ENCODE measurements at places on chromosomes 1 and 21.

GRCh38 chr1:104387716-104388508, 638.2 kb downstream of the AMY1C start:
- DNase-seq = no peak

DNA sequence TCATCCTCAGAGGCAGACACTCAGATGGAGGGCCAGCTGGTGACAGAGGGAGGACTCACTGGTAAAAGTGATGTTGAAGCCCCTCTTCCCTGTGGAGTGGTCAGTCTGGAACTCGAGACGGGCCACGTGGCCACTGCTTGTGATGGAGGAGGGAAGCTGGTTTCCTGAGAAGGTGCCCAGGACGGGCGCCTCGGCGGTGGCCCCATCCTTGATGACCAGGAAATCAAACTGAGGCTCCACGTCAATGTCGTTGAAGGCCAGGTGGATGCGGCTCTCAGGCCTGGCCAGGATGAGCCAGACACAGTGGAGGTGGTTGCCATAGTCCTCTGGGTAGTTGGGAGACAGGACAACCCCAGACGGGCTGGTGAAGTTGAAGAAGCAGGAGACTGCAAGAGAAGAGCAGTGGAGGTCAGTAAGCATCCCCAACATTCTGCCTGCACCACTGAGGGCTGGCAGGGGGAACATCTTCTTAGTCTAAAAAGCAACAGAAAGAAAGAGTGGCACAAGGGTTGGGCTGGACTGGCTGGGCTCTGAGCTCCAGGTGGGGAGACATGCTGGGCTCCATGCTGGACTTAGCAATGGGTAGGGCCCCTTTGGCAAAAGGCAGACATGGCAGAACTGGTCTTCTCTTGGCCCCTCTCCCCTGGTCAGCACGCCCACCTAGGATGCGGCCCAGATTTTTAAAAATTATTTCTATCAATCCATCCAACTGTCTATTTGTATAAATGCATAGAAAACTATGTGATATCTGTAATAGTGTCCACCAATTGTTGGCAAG, 120.5 kb upstream of the HMGB4 start:
- no peak for DNase-seq

GRCh38 chr1:216095400-216095799, 327.8 kb downstream of the USH2A start:
- no peak for DNase-seq

GRCh38 chr1:156245451-156246232, 2.2 kb downstream of the PAQR6 start:
- DNase-seq = no peak

- no peak for DNase-seq
Observed at GRCh38 chr1:6359216-6360116, 34.1 kb downstream of the ACOT7 start.

DNA sequence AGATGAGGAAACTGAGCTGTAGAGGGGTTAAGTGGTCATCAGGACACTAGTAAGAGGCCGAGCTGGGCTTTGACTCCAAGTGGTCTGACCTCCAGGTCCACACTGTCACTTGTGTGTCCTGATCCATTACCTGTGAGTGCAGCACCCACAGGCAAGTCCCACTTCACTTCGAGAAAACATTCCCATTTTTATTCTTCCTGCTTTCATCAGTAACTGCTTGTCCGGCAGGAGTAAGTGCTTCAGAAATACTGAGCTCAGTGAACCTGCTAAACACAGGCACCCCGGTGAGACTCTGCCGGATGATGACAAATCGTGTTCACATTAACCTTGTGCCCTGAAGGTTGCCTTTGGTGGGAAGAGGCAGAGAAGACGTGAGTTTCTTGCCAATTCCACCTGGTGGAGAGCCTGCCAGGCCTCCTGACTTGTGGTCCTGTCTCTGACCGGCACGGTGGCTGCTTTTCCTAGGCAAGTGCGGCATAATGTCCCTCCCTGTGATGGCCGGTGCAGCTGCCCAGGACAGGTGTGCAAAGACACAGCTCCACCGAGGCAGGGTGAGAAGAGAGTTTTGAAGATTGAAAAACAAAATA, 29.4 kb downstream of the ZBTB18 start:
- no peak for DNase-seq

DNA sequence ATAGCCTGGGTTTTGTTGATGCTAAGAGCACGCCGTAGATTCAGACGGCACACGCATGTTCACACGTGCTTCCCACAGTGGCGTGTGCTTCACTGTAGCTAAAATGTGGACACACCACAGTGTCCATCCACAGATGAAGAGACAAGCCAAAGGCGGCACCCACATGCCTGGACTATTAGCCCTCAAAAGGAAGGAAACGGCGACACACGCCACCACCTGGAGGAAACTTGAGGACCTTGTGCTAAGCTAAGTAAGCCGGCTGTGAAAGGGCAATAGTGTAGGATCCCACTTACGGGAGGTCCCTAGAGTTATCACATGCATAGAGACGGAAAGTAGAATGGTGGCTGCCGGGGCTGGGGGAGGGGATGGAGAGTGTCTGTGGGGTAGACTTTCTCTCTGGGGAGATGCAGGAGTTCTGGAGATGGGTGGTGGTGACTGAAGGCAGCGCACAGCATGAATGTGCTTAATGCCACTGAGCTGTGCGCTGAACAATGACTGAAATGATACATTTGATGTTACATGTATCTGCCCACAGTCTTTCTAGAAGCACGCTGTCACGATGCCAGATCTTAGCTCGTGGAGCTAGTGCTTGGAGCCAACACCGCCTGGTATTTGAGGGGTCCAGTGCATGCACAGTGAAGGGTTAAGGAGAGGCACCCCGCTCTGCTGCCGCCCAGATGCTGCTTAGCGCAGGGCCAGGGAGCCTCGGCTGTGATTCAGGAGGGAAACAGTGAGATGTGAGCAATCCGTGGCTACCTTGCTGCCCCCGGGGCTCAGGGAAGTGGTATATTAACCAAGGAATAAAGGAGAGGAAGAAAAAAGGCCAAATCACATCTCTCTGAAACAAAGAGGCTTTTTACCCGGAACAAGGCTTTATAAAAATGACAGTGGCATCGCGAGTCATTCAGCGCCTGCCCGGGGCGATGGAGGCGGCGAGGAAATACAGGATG, 103.7 kb downstream of the PRDM16 start:
- DNase-seq = no peak

GRCh38 chr1:113178106-113178505, 105.1 kb downstream of the LRIG2 start:
- DNase-seq = no peak

DNA sequence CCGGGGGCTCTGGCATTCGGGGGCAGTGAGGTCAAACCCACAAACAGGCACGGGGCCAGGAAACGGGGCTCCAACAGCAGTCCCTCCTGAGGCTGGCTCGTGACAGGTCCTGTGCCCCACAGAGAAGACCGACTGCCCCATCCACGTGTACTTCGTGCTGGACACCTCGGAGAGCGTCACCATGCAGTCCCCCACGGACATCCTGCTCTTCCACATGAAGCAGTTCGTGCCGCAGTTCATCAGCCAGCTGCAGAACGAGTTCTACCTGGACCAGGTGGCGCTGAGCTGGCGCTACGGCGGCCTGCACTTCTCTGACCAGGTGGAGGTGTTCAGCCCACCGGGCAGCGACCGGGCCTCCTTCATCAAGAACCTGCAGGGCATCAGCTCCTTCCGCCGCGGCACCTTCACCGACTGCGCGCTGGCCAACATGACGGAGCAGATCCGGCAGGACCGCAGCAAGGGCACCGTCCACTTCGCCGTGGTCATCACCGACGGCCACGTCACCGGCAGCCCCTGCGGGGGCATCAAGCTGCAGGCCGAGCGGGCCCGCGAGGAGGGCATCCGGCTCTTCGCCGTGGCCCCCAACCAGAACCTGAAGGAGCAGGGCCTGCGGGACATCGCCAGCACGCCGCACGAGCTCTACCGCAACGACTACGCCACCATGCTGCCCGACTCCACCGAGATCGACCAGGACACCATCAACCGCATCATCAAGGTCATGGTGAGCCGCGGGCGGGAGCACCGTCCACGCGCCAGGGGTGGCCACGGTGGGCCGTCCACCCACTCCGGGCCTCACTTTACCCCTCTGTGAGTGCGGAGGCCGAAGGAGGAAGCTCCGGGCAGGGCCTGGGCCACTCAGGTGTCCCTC, 14.2 kb downstream of the COL6A2 start:
- no peak for DNase-seq

- no peak for DNase-seq
Observed at GRCh38 chr1:175466556-175466955, 274.0 kb upstream of the KIAA0040 start.

- no peak for DNase-seq
Observed at GRCh38 chr1:240906477-240906876, 294.5 kb upstream of the GREM2 start.

DNA sequence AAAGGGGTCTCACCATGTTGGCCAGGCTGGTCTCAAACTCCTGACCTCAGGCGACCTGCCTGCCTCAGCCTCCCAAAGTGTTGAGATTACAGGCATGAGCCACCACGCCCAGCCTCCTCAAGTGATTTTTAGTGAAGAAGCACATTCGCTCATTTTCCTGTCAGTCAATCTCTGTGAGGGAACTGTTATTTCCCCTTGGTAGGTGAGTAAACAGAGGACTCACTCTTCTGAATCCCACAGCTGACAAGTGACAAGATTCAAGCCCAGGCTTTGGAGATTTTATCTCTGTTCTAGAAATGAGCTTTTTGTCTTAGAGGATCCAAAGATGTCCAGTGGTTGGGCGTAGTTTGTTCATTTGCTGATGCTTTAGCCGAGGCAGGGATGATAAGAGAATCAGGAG, 43.9 kb upstream of the TACSTD2 start:
- DNase-seq = no peak

DNA sequence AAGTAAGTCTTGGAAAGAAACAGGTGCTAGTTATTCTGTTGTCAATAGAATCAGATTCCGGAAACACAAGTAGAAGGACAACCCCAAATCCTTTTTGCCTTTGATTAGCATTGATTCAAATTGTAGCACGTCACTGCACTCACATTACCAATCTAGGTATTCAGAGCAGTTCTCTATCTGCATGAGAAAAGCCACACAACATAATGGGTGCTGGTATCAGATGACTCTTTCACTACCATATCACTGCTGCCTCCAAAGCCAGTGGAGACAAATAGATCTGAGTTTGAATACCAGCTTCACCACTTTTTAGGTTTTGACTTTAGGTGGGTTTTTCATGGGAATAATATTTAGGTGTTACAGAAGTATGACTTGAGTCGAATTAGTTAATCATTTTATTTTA, 38.9 kb downstream of the RTCA start:
- DNase-seq = no peak

- DNase-seq = no peak
Observed at GRCh38 chr1:47021070-47021469, 2.4 kb upstream of the CYP4X1 start.

DNA sequence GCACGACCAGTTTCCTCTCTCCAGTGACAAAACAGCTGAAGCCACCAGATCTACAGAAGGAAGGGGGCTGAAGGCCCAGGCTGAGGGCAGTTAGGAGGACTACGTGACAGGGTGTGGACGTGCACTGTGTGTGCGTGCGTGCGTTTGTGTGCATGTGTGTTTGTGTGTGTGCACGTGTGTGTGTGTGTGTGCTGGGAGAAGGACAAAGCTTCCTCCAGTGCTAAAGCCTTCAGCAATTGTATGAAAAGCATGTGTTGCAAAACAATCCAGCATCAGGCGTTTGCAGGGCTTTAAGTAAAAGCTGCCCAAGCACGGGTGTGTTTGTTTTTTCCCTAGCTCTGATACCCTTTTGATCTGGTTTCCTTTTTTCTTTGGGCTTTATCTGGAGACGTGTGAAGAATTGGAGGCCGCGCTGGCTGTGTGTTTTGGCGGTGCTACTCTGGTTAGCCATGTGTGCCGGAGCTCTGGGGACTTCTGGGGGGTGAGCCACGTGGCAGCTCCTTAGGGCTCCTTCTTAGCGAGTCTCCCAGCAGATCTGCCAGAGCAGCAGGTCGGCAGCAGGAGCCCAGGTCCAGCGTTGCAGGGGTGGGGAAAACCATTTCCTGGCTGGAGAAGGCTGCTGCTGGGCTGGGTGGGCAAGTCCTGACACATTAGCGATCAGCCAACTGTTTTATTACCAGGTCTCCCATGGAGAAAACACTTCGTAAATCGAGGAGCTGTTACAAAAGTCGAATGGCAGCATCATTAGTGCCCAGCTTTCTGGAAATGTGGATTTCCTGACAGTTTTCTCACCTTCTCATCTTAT, 73.4 kb downstream of the UCK2 start:
- no peak for DNase-seq

DNA sequence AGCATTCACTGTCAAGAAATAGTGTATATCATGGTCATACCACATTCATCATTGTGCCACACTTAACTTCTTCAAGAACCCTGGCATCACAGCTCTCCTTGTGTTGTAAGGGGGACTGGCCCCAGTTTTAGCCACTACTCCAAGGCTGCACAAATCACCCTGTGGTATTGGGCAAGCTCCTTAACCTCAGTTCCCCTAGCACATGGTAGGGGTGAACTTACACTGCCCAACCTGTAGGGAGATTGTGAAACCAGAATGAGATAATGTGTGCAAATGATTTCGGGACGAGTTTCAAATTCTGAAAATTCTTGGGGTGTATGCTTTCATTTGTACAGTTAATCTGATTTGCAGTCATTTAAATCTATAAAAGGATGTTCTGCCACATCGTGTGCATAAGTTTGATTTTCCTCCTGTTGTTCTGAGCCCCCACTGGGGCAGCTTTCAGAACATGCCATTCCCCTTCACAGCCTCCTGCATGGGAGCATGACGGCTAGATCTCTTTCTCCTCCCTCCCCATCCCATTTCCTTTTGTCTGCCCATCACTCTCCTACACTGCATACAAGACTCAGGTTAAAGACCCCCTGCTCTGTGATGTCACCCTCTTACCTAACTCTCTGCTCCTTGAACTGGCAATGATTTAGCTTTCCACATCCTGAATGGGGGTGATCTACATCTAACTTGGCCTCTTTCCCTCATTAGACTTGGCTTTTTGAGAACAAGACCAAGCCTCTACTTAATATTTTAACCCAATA, 290.3 kb downstream of the CHRM3 start:
- no peak for DNase-seq

DNA sequence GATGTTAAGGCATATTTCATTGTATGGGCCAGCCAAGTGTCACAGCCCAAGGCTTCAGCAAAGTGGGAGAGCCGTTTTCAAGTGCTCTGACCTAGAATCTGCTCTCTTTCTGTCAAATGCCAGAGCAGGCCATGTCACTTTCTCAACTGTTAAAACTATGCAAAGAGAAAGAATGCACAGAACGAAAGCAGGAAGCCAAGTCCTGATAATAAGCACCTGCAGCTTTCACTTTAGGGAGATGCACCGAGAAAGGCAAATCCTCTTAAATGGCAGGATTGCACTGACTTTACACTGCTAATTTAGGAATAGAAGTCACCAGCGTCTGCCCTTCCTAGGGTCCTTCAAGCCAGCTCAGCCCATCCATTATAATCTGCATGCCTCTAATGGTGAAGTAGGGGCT, 49.2 kb upstream of the NTPCR start:
- DNase-seq = no peak

- peak; percentile 59 for DNase-seq
Observed at GRCh38 chr1:203765029-203765837, at the start of gene LAX1. Gene LAX1, plus strand, starts transcription at chr1:203765183. Its CDS starts 383 bp downstream, at chr1:203765566.

- no peak for DNase-seq
Observed at GRCh38 chr1:17027403-17027802, 15.7 kb upstream of the ATP13A2 start.

GRCh38 chr1:27552911-27553420, 51.0 kb downstream of the AHDC1 start:
- no peak for DNase-seq

- DNase-seq = no peak
Observed at GRCh38 chr1:1232796-1233566, 944 bp downstream of the B3GALT6 start.

GRCh38 chr1:214010197-214010573, 22.4 kb downstream of the PROX1 start:
- DNase-seq = no peak

Measured in stimulated activated CD8-positive, alpha-beta memory T cell treated with anti-CD3 and anti-CD28 coated beads, Interleukin-4, amount 100 ng/mL, for 24 hours (primary cell).